Foreskin fibroblast (primary cell): ENCODE measurements at places on chromosomes 1 and 21.

DNA sequence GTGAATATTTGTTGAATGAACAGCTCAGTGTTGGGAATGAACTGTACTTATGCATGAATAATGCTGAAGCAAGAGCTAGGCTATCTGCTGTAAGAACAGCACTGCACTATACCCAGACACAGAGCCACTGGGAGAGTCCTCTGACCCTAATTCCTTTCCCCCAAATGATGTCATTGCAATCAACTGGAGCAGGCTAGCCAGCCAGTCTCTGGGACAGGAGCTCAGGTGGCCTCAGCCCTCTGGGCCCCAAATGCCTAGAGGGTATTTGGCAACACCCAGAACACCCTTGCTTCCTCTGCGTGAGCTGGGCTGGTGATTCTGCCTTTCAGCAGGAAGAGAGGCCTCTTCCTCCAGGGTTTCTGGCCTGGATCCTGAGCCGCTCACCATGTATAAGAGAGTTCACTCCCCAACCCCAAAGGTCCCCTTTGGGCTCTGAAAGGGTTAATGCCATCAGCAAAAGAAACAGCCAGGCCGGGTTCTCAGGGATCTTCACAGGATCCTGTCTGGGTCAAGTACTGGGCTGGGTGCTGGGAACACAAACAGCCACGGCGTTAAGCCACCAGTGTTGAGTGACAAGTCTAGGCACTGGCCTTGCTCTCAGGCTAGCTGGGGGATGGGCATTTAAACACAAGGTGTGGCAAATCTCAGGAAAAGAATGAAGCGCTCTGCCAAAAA lies 3.7 kb upstream of the PADI4 start:
- DNase-seq: peak; percentile 12

DNA sequence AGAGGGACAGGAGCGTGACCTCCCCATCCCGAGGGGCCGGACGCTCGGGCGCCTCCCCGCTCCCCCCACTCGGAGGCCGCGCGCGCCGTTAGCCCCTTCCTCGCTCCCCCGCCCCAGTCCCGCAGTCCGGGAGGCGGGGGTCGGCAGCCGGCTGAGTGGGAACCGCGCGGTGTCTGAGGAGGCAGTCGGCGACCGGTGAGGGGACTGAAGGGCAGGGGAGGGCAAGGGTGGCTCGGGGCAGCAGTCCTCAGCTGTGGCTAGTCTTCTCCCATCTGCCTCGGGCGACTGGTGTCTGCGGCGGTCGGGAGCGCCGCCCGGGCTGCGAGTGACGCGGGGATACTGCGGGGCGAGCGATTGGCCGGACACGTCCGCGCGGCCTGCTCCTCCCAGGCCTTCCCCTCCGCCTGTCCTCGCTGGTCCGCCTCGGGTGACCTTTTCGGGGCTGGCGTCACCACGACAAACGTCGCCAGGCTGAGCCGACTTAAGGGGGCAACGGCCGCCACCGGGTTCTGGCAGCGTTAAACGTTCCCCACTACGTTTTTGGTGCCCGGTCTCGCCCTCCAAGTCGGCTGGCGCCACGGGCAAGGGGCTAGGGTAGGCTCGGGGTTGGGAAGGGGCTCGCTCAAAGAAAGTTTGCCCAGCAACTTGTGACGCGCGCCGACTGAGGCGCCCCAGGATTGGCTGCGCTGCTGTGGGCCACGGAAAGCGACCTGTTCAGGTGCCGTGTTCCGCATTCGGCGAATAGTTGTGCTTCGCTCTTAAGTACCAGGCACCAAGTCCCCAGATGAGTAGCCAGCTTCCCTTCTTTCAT lies 538 bp downstream of the ZNF672 start:
- DNase-seq: peak; percentile 87

GRCh38 chr1:93728480-93729131 lies 47.0 kb upstream of the BCAR3 start:
- no peak for DNase-seq

DNA sequence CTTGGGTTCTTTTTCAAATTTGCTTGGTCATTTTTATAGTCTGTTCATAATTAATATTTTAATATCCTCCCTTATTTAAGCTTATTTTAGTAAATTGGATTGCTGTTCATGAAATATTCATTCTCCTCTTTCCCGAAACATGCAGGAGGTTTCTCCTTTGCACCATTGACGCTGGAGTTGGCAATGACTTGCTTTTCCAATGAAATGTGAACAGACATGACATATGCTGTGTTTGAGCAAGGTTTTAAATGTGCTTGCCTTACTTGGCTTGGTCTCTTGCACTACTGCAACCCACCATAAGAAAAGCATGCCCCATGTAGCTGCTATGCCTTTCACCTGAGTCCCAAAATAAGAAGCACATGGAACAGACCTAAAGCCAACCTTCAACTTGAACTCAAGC lies 498.0 kb upstream of the NFIA start:
- no peak for DNase-seq

GRCh38 chr1:229295745-229296144 lies 24.8 kb downstream of the RAB4A start:
- DNase-seq: no peak

DNA sequence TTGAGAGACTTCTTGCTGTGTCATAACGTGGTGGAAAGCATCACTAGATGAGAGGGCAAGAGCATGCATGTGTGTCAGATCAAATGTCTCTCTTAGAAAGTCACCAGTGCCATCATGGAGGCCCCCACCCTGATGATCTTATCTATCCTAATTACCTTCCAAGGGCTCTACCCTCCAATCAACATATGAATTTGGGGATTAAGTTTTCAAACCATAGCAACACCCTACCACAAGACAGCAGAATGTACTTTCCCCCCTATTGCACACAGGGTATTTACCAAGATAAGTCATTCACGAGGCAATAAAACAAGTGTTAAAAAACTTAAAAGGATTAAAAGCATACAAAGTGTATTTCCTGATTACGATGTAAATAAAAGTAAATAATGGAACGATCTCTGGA lies 515.6 kb downstream of the LMO4 start:
- no peak for DNase-seq

GRCh38 chr21:16583556-16583955 lies 853.8 kb downstream of the USP25 start:
- no peak for DNase-seq
